DMS153 (cell line): ENCODE measurements at places on chromosomes 7 and 10.

- no peak for DNase-seq
Measured at GRCh38 chr7:143467724-143468123, 9.9 kb upstream of the TAS2R41 start.

DNA sequence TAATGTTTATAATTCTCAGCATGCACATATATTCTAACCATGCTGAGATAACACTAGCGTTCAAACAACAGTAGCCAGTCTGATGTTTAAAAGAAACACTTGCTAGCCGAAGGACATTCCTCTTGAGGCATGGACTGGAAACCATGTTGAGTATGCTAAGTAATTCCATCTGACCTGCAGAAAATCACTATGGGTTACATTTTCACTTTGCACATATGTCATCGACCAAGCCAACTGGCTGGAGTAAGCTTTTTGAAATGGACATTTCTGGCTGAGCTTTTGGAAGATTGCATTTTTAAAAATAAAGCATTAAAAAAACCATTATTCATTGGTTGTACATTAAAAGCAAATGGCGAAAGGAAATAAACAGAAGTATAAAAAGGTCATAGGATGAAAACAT lies 88.2 kb downstream of the BBS9 start:
- DNase-seq: no peak

DNA sequence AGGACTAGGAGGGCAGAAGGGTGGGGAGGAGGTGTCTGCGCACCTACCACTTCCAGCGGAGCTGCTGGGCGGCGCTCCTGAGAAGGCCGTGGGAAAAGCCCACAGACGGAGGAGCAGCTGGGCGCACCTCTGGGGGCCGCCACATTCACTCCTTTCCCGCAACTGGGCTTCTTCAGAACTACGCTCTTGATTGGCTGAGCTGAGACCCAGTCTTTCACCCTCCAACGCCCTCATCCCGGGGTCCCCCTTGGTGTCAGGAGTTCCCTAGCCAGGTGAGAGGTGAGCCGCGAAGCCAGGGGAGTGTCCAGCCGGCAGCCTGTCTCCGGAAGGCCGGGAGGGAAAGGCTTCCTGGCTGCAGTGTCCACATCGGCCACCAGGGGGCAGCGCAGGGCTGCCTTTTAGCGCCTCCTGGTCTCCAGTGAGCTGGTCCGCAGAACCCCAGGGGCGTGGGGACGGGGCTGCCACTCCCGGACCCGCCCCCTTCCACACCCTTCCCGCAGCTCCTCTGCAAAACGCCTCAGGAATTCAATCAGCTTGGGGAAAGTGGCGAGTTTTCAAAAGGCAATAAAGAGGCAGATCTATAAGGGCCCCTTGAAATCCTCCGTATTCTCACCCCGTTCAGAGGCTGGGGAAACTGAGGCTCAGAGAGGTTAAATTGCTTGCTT lies 98.8 kb downstream of the CHST15 start:
- peak; percentile 65 for DNase-seq

- DNase-seq: peak; percentile 57
Measured at GRCh38 chr7:21368317-21368716, 59.6 kb upstream of the SP4 start.
